GM04503 (cell line): ENCODE measurements at places on chromosomes 3 and 15.
A peak's percentile ranks its signal among the peaks of the same experiment; 100 is the strongest.

GRCh38 chr15:68700455-68701123 lies 120.1 kb downstream of the ANP32A start:
- DNase-seq = peak; percentile 21

DNA sequence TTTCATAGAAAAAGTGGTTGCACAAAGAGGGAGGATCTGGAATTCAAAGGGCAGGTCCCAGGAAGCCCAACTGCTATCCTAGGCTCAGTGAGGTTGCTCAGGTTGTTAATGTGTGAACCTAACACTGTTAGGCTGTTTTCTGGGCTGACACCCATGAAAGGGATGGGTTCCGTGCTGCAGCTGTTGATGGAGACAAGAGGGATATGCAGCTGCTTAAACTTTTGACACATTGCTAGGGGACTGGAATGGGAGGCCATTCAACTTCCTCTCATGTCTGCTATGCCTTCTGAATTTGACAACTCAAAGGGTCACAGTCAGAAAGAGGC lies 198.0 kb upstream of the NR2E3 start:
- no peak for DNase-seq

DNA sequence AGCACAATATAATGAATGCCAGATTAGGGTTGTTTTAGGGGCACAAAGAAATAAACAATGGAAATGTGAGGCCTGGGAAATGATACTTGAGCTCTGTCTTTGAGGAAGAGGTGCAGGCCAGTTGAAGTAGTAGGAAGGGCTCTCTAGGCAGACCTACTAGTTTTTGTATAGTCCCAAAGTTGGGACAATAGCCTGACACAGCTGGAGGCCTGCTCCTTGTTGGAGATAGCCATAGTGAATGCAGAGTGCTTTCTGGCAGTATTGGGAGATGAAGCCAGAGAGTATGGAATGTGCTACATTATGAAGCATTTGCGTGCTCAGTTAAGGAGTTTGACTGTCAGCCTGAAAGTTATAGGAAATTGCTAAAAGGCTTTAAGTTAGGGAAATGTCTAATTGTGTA lies 251.2 kb upstream of the ZPLD1 start:
- no peak for DNase-seq

DNA sequence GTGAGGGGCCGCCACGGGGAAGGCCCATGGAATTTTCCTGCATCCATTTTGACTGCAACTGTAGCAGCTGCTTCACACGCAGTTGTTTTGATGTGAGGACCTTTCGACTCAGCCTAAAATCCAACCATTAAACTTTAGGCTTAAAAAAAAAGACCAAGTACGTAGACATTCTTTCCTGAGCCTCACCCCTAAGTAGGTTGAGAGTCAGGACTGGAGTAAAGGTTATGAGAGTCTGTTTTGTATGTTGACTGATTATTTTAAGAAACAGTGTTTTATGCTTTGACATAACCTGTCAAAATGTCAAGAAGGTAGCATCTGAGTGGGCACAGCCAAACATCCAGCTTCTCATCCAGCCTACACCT lies 45.7 kb upstream of the AMOTL2 start:
- DNase-seq = no peak

DNA sequence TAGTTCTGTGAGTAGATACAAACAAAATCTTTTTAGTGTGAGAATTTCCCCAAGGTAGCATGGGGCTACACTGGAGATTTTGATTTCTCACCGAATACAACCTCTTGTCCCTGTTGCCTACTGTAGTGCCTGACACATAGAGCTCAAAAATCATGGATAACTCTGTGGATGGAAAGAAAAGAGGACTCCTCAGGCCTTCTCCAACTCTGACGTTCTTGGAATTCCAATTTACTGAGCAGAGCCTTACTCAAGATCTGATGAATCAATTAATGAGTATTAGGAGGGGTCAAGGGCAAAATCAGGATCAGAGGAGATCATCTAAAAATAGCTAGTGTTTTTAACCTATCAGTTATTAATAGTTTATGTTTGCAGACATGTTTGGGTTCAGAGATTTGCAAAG lies 46.7 kb upstream of the PYDC2 start:
- DNase-seq = no peak

DNA sequence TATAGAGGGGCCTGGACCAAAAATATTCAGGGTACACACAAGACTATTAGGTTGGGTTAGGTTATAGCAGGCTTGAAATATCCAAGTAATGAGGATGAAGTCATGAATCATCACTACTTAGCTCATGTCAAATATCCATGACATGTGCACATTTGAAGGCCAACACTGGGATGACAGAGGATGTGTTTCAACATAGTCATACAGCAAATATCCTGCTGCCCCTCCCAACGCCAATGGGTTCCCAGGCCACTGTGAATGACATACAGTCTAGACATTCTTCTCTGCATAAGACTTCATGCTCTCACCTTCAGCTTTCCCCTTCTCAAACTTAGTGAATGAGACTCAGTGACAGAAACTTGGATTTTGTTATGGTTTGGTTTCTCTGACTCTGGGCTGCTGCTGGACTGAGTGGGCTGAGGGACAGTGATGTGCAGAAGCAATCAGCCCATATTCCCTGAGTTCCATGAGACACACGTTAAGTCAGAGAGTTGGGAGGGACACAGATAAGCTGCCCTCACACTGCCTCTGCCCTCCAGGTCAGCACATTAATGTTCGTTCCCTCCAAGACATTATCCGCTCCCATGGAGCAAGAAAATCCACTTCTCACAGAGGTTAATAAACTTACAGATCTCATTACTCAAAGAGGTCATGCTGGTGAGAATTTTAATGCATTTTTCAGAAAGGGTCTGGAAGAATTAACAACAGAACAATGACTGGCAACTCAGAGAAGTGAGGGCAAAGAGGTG lies 15.4 kb downstream of the HOMER2 start:
- DNase-seq = peak; percentile 40

- DNase-seq = no peak
Measured at GRCh38 chr3:58737644-58738043, 71.1 kb upstream of the FAM3D start.

DNA sequence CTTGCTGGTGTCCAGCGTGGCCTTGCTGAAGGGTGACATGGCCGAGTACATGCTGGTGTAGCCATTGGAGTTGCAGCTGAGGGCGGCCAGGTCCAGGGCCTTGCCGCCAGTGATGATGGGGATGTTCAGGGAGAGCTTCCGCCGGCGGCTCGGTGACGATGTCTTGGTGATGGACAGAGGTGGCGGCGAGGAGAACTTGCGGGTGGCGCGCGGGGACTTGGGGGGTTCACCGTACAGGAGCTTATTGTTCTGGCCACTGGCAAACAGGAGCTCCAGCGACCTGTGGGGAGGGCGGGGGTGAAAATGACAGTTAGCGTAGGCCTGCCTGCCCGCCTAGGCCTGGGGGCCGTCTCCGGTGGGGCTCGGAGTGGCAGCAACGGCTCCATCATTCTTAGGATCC lies 59.0 kb upstream of the CTSH start:
- no peak for DNase-seq

- no peak for DNase-seq
Measured at GRCh38 chr3:113140876-113141275, 70.5 kb upstream of the BOC start.

DNA sequence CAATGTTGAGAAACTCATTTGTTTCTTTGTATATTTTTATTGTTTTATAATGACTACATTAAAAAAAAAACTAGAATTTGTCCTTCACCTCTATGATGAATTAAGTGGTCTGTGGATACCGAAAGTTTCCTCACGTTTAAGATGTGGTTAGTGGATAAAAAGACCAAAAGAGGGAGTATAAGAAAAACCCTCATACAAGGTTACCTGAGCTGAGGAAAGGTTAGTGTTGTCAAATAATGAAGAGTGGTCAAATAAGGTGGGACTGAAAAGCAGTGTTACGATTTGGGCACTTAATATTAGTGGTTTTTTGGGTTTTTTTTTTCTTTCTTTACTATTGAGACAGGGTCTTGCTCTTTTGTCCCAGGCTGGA lies 21.2 kb downstream of the RASA2 start:
- no peak for DNase-seq

DNA sequence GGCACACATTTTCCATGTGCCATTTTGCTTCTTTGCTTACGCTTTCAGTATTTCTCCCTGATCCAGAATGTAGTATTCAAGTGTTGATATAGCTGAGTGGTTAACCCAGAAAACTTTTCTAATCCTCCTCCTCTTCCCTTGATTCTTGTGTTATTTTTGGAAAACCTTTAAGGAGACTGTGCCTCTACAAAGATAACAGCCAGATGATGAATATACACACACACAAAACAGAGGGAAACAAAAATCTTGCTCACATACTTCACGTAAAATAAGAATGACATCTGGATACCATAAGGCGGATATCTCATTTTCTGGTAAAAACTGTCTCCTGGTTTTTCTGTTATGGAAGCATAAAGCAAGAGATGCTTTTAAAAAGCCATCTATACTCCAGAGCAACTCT lies 295.8 kb upstream of the THBS1 start:
- DNase-seq = no peak

GRCh38 chr3:13149330-13150108 lies 76.3 kb upstream of the IQSEC1 start:
- no peak for DNase-seq

DNA sequence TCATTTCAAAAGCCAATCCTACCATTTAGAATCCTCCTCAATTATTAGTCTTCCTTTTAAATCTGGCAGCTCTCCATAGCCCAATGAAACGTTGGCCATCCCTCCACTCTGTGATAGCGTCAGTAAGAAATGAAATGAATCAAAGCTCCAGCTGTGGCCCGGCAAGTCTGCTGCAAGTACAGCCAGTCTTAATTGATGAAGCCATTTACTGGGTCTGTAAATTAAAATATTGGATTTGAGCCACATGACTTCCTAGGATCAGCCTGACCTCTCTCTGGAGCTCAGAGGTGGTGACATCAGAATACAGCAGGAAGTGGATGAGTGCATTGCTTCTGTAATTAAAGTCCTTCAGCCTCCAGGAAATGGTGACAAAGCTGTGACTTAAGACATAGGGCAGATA lies 347.0 kb upstream of the LMCD1 start:
- no peak for DNase-seq

- DNase-seq = peak; percentile 96
Measured at GRCh38 chr3:123773681-123774431, 110.3 kb downstream of the MYLK start.

DNA sequence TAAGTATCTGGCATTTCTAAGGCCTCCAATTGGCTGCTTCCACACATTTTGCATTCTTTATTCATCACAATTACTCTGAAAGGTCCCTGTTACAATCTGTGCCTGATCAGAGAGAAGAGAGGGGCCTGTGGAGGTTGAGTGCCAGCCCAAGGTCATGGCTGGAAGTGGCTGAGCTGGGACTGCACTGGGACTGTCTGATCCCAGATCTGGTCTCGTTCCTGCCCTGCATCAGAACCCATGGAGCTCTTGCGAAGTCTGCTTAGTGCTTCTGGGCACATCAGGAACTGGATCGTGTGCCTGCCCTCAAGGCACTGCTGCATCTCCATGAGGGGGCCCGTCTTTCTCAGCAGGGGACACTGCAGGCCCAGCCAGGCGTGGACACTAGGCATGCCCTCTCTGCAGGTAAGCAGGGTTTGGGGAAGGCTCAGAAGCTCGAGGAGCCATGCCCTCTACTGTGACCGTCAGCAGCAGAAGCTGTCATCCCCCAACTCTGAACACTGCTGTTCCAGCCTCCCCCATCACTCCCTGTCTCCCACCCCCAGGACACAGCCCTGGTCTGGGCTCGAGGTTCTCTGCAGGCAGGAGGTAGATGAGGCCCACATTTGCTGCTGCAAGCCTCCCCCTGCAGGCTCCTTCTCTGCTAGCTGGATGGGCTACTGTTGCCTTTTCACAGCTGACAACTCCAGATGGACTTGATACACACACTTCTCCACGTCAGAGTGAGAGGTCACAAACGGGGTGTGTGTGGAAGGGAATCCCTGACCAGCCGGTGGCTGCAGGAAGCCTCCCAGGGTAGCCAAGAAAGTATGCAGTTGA lies 96.5 kb upstream of the PRR23E start:
- no peak for DNase-seq

GRCh38 chr15:99480016-99480810 lies 85.6 kb upstream of the MEF2A start:
- no peak for DNase-seq

- no peak for DNase-seq
Measured at GRCh38 chr15:39204031-39204430, 376.8 kb upstream of the THBS1 start.

- DNase-seq = no peak
Measured at GRCh38 chr3:50385754-50386153, 26.4 kb upstream of the TMEM115 start.

DNA sequence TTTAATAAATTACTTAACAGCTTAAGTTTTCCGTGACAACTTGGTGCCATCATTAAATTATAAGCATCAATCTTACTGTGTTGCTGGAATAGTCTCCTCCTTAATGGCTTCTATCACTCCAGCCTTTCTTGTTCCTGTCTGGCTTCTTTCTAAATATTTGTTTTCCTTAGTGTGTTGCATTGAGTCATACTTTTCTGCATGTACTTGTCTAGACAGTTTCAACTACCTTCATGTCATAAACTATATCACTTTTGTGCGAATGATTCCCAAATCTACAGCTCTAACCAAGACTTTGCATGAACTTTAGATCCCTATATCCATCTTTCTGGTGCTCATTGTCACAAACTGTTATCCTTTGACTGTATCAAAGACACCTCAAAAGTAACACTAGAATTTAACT lies 78.4 kb downstream of the AKAP13 start:
- DNase-seq = no peak

- DNase-seq = peak; percentile 53
Measured at GRCh38 chr3:110589341-110589740, 482.3 kb upstream of the NECTIN3 start.

- DNase-seq = no peak
Measured at GRCh38 chr3:80159990-80160506, 392.2 kb upstream of the ROBO1 start.

- peak; percentile 54 for DNase-seq
Measured at GRCh38 chr3:162390891-162391290, 894.3 kb downstream of the OTOL1 start.

DNA sequence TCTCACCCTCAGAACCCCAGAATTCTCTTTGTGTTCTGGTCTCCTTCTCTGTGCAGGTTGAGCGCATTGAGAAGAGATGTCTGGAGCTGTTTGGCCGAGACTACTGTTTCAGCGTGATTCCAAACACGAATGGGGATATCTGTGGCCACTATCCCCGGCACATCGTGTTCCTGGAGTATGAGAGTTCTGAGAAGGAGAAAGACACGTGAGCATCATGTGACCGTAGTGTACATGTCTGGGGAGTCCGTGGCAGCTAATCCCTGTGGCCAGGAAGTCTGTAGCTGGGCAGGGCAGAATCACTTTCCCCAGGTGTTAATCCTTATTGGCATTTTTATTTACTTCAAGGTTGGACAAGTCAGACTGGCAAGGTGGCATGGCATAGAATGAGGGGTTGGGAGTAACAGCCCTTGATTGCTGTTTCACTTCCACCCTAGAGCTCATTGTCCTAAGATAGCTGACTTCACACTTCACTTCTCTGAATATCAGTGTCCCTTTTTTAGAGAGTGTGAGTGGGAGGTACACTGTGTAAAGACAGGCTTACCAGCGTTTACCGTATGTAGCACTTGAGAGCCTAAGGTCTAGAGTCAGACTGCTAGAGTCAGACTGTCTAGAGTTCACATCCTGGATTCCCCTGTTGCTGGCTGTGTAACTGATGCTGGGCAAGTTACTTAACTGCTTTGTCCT lies 4.4 kb downstream of the MTMR14 start:
- DNase-seq = no peak

- no peak for DNase-seq
Measured at GRCh38 chr15:43403616-43404015, 32.7 kb downstream of the TUBGCP4 start.
